ENCODE measurements at places on chromosomes 2 and 18. TPM values are rescaled to one million over a fixed set of nuclear protein-coding genes. Genes with fewer than 3 reads are reported as not detected.

- 0 out of 2 replicates have a peak, but pooled peaks cover 3% of the 10 kb centered on the region for H3K4me1 ChIP-seq
- no peak overlapping the region for H3K27ac ChIP-seq
- H3K36me3 ChIP-seq: no peaks in the 10 kb centered on the region
- no peaks in the 10 kb centered on the region for H3K27me3 ChIP-seq
- no peak for DNase-seq
- H3K4me3 ChIP-seq: no peak overlapping the region
These were observed 1.5 kb upstream of the RESP18 start for GRCh38 chr2:219334076-219334475.

DNA sequence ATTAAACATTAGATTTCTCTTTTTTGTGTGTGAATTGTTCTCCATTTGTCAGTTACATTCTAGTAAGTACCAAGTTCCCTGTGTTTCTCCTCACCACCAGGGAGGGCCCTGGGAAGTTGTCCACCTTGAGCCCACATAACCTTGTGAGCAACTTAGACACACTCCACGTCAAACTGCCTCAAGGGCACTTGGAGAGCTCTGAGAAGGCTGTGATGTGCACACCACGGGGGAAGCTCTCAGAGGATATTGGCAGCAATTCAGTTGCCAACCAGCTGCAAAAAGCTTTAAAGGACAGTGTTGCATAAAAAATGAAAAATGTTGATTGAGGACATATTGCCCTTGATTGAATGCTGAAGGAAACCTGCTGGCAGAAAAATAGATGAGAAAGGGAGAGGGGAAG lies 743.6 kb downstream of the RNF144A start:
- no peaks in the 10 kb centered on the region for H3K36me3 ChIP-seq
- DNase-seq: no peak
- H3K27ac ChIP-seq: no peak overlapping the region
- no peaks in the 10 kb centered on the region for H3K27me3 ChIP-seq

- H3K4me1 ChIP-seq: peaks cover 5% of the 10 kb centered on the region
- no peaks in the 10 kb centered on the region for H3K27me3 ChIP-seq
- no peak overlapping the region for H3K4me3 ChIP-seq
- H3K27ac ChIP-seq: no peak overlapping the region
These were observed 1132.1 kb upstream of the ZEB2 start for GRCh38 chr2:145652036-145652435.

GRCh38 chr18:13521418-13521817 lies 204.9 kb downstream of the FAM210A start:
- no peak overlapping the region for H3K4me3 ChIP-seq
- DNase-seq: no peak
- H3K27ac ChIP-seq: no peak overlapping the region

DNA sequence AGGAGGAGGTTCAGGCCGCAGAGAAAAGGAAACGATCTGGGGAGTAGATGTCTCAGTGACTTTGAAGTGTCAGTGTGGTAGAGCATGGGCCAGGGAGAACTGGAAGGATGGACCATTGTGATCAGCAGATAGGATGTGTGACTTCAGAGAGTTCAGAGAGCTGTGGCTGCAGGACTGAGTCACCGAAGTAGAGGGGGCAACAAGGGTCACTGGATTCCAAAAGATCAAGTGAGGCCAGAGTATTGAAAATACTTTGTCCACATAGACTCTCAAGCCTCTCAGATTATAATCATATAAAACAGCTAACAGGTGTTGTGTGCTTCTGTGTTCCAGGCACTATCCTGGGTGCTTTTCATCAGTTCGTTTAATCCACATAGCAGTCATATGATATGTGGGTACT lies 99.4 kb downstream of the CRIM1 start:
- no peaks in the 10 kb centered on the region for H3K36me3 ChIP-seq
- no peak overlapping the region for H3K27ac ChIP-seq
- no peak overlapping the region for H3K4me3 ChIP-seq
- no peaks in the 10 kb centered on the region for H3K27me3 ChIP-seq

RSAD2 gene
- total RNA-seq: 12.4 TPM

GPR39 gene
- total RNA-seq: not detected
